GM23248 (cell line): ENCODE measurements at places on chromosomes 7 and 10. TPM values are rescaled to one million over a fixed set of nuclear protein-coding genes. Genes with fewer than 3 reads are reported as not detected.

- DNase-seq = no peak
These were observed 466.6 kb upstream of the COBL start for GRCh38 chr7:51783241-51783640.

DNA sequence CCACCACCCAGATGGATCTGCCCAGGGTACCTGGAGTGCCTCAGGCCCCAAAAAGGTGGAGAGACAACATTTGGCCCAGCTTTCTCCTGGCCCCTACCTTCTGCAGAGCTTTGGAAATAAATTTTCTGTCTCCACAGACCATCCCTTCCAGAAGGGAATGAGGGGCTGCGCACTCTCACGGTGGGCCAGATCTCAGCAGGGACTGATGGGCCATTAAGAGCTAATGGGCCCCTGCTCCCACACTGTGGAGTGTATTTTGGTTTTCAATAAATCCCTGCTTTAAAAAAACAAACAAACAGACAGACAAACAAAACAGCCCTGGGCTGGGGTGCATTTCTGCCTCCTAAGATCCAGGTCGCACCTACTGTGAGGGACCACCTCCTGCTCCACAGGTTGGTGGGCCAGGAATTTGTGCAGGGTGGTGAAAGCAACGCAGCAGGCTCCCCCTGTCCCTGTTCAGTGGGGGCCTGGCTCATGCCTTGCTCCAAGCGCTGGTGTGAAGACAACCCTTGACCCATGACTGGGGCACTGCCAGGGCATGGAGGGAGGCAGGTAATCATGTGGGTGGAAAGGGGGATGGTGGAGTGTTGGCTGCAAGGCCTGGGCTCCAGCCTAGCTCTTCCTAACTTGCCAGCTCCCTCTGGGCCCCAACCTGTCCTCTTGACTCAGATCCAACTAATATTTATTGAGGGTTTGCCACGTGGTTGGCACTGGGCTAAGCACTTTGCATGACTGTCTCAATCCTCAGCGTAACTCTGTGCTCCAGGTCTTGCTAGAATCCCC lies 88.5 kb downstream of the COL13A1 start:
- no peak for DNase-seq

DNA sequence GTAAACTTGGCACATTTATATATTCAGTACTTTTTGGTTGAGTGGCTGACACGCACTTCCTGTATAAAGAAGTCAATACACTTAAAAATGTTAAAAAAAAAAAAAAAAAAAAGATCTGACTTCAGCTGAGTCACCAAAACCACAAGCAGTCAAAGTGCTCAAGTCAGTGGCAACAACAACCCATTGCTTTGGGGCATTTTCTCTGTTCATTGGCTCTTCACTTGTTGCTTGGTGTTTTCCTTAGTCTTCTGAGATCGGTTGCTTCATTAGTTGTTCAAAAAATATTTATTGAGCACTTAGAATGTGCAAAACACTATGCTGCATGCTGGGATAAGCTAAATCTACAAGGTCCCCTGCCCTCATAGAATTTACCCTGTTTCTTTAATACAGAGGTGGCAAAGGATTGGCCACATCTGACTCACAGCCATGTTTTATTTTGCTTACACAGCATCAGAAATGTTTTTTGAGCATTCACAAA lies 63.7 kb downstream of the ZNRF2 start:
- DNase-seq = peak; percentile 95

DNA sequence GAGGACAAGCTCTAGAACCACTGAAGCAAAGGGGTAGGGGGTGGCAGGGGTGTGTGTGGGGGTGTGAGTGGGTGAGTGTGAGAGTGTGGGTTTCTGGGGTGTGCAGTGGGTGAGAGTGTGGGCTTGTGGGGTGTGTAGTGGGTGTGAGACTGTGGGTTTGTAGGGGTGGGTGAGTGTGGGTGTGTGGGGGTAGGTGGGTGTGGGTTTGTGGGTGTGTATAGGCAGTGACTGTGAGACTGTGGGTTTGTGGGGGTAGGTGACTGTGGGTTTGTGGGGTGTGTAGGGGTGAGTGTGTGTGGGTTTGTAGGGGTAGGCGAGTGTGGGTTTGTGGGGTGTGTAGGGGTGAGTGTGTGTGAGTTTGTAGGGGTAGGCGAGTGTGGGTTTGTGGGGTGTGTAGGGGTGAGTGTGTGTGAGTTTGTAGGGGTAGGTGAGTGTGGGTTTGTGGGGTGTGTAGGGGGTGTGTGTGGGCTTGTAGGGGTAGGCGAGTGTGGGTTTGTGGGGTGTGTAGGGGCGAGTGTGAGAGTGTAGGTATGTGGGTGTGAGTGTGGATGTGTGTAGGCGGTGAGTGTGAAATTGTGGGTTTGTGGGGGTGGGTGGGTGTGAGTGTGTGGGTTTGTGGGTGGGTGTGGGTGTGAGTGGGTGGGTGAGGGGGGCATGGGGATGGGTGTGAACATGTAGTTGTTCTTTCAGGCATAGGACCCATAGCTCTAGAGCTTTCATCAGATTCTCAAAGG lies 8.8 kb downstream of the NOS3 start:
- no peak for DNase-seq

DNA sequence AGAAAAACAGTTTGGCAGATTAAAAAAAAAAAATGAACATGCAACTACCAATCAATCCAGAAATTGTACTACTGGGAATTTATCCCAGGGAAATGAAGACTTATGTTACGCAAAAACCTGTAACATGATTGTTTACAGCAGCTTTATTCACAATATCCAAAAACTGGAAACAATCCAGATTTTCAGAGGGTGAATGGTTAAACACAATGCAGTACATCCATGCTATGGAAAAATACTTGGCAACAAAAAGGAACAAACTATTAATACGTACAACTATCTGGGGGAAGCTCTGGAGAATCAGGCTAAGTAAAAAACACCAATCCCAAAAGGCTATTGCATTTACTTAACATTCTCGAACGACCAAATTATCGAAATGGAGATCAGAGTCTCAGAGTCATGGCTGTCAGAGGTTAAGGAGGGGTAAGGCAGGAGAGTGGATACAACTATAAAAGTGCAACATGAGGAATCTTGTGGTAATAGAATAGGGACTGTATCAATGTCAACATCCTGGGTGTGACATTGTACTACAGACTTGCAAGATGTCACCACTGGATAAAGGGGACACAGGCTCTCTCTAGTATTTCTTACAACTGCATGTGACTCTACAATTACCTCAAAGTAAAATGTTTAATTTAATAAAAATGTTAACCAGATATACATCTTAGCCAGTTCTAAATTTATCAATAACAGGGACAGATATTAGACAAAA lies 21.5 kb upstream of the RUFY2 start:
- DNase-seq = no peak

CUTC gene
- 25.7 and 28.5 TPM in 2 replicates for polyA plus RNA-seq

DNA sequence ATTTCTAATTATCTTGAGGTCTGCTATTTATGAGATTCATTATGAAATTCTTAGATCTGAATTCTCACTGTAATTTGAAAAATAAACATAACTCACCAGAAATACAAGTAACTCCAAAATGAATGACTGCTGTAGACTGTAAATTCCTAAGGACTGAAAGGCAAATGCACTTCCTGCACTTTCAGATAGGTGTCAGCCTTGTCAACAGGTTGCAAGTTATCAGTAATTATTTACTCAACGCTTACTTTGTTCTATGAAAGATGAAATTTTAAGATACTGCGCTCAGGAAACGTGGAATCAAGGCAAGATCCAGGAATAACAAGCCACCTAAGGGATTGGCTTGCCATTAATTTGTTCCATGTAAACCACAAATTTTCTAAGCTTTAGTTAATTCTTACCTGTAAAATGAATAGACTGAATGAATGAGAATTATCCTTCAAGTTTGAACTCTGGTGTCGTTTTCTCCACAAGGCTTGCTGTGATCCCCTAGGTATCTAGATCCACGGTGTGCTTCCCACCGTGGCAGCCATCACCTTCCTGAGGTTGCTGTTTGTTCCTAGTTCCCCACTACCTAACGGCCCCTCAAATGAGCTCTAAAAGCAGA lies 12.6 kb downstream of the DHX32 start:
- peak; percentile 63 for DNase-seq

DNA sequence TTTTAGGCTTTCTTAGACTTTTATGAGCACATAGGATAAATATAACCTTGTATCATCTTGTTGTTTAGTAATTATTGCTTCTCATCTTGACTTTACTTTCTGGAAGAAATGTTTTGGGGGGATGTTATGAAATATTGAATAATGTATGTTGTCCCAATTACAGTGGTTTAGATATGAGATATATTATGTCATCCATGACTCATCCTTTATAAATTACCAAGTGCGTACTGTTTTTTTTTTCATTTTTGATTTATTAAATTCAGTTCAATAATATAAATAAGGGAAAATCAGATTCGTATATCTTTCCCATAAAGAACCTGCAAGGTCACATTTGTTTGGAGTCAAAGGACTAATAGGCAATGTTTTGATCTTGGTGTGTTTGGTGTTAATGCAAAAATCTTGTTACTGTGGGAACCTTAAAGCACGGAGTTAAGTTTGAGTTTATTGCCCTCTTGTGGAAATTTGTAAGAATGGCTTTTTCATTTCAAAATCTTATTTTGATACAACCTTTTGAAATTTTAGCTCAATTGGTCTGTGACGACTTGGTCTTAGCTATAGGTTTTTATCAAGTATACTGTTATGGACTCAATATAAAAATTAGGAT lies 108.6 kb downstream of the SRI start:
- peak; percentile 67 for DNase-seq

HPSE2 gene
- polyA plus RNA-seq = not detected in 2 replicates

DNA sequence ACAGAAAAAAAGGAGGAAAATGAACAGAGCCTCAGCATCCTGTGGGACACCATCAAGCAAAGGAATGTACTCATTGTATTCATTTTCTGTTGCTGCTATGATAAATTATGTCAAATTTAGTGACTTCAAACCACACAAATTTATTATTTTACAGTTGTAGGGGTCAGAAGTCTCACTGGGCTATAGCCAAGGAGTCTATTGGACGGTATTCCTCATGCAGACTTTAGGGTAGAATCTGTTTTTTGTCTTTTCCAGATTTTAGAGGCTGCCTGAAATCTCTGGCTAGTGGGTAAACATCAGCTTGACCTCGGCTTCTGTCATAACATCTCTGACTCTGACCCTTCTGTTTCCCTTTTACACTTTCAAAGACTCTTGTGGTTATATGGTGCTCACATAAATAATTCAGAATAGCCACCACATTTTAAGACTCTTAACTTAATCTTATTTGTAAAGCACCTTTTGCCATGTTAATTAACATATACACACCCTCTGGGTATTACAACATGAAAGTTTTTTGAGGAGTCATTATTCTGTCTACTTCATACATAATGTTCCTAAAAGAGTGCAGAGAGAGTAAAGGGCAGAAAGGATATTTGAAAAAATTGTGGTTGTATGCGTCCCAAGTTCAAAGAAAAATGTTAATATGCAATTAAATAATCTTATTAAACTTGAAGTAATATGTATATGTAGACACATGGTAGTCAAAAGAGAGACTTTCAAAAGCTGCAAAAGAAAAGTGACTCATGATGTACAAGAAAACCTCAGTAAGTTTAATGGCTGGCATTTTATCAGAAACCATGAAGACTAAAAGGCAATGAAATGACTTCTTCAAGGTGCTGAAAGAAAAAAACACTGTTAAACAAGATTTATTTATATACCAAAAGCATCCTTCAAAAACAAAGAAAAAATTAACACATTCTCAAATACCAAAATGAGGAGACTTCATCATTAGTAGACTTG lies 70.8 kb upstream of the MEOX2 start:
- DNase-seq = peak; percentile 46

DNA sequence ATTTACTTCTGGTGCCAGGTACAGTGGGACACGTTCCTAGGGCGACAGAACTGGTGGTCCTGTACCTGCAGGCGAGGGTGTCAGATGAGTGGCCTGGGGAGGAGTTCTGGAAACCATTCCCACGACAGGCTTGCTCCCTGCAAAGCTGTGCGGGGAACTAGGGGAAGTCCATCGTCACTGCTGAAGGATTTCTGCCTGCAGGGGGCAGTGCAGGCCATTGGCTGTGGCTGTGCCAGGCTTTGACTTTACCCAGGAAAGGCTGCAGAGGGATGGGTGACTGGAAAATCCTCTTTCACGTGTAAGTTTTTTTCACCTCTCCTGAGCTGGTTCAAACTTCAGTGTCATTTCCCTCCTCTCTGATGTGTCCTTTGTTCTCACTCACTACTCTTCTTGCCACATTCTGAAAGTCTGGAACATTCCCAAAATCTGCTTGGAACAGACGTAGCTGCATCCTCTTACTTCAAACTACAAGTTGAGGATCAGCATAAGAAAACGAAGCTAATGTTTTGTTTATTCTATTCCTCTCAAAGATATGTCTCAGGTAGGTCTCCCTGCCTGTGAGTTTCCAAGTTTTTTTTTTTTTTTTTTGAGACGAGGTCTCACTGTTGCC lies 126.5 kb downstream of the SH2D4B start:
- DNase-seq = peak; percentile 69

PTPRE gene
- polyA plus RNA-seq = 4.0 and 4.7 TPM in 2 replicates

- no peak for DNase-seq
These were observed 437.6 kb upstream of the ZMIZ1 start for GRCh38 chr10:78630944-78631838.

- peak; percentile 86 for DNase-seq
These were observed 73.0 kb downstream of the MICU1 start for GRCh38 chr10:72552857-72553256.

DNA sequence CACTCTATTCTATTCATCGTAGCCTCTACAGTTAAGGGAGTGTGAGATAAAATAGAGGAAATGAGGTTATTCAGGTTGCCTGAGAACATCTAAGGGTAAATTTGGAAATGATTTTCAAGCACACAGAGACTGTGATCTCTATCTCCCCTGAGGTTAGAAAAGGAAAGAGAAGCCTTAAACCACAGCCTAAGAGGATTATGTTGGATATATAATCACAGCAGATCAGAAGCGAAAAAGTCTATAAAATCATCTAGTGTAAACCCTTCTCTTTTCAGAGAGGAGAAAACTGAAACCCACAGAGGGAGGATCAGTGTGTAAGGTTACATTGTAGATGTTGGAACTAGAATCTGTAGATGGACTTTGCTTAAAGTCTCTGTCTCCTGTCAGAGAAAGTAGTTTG lies 90.6 kb upstream of the SEMA3E start:
- no peak for DNase-seq

DNA sequence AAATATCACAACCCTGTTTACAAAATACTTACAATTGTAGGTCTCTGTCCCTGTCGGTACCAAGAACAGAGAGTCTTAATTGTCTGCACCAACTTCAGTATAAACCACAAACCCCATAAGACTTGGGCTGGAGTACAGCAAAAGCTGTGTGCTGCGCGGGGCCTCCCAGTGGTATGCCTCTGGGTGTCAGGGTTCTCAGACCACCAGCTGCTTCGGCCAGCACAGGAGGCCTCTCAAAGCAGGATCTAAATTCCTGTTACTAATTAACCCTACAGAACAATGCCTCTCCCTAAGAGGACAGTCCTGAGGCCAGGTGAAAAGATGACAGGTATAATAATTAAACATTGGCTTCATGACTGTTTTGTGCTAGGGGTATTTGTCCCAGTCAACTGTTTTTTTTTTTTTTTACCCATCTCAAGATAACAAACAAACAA lies 957 bp upstream of the SVIL start:
- no peak for DNase-seq

PCBD1 gene
- 36.8 and 38.4 TPM in 2 replicates for polyA plus RNA-seq

SEMA3C gene
- polyA plus RNA-seq = 308 and 316 TPM in 2 replicates

NKX6-2 gene
- polyA plus RNA-seq = 1.9 and 2.6 TPM in 2 replicates

GRCh38 chr7:88226886-88227516 lies 7.2 kb upstream of the SRI start:
- peak; percentile 65 for DNase-seq

PTF1A gene
- not detected in 2 replicates for polyA plus RNA-seq

EVX1 gene
- not detected in 2 replicates for polyA plus RNA-seq
